ENCODE measurements at places on chromosomes 2 and 18. TPM values are rescaled to one million over a fixed set of nuclear protein-coding genes. Genes with fewer than 3 reads are reported as not detected.

SLC23A3 gene
- total RNA-seq = 4.7 TPM

ACTG2 gene
- total RNA-seq = 2,669 TPM

BOLL gene
- not detected for total RNA-seq

GRCh38 chr2:95017836-95018235 is 7.7 kb upstream of the MAL start:
- no peak for DNase-seq

TUBA3E gene
- total RNA-seq = not detected

GRCh38 chr2:230866756-230867523 is 2.2 kb downstream of the ITM2C start:
- DNase-seq = peak; percentile 53

LIMS3 gene
- total RNA-seq = 3.1 TPM

SERPINB11 gene
- not detected for total RNA-seq

- DNase-seq = no peak
These were observed 92.9 kb upstream of the CYP1B1 start for GRCh38 chr2:38168710-38169480.

- DNase-seq = no peak
These were observed 68.0 kb downstream of the RBMS1 start for GRCh38 chr2:160425434-160426151.
